ENCODE measurements at places on chromosomes 5 and 9. TPM values are rescaled to one million over a fixed set of nuclear protein-coding genes. Genes with fewer than 3 reads are reported as not detected.

The TRIM52 gene
- total RNA-seq = 20.8 TPM

The ATOX1 gene
- total RNA-seq = 68.2 TPM

The SURF6 gene
- total RNA-seq = 15.2 TPM

The PAM gene
- 171 TPM for total RNA-seq

The SHISAL2B gene
- not detected for total RNA-seq

The PAXX gene
- total RNA-seq = 45.1 TPM

The ANKRD18B gene
- 0.65 TPM for total RNA-seq

The FGF18 gene
- 2.0 TPM for total RNA-seq

The WDR31 gene
- total RNA-seq = 4.5 TPM

The TUSC1 gene
- 11.6 TPM for total RNA-seq

The PKD2L2 gene
- total RNA-seq = not detected

The TMEM174 gene
- total RNA-seq = not detected

The ORM1 gene
- 9.2 TPM for total RNA-seq

The SHOC1 gene
- 0.15 TPM for total RNA-seq

The TEX48 gene
- total RNA-seq = not detected

The ECM2 gene
- 9.4 TPM for total RNA-seq

The RMRP gene
- 24,340 TPM for total RNA-seq

The SPINK6 gene
- not detected for total RNA-seq

The ADAMTSL2 gene
- 10.1 TPM for total RNA-seq

The NUDT12 gene
- 11.8 TPM for total RNA-seq

The C9 gene
- 0.27 TPM for total RNA-seq

The NR4A3 gene
- total RNA-seq = 1.7 TPM

The HRH2 gene
- total RNA-seq = 9.6 TPM

The PAX5 gene
- 0.18 TPM for total RNA-seq

The PHF24 gene
- total RNA-seq = 1.3 TPM

The PRELID2 gene
- total RNA-seq = 10.2 TPM

The TPM2 gene
- total RNA-seq = 110 TPM

The BTNL8 gene
- 5.3 TPM for total RNA-seq

The MUSK gene
- 3.2 TPM for total RNA-seq

The TOR1A gene
- 34.6 TPM for total RNA-seq

The SAXO1 gene
- total RNA-seq = 0.15 TPM

The BTNL3 gene
- not detected for total RNA-seq

The DDX4 gene
- total RNA-seq = not detected
